ENCODE measurements at places on chromosomes 13 and 19. TPM values are rescaled to one million over a fixed set of nuclear protein-coding genes. Genes with fewer than 3 reads are reported as not detected.
A peak's percentile ranks its signal among the peaks of the same experiment; 100 is the strongest.

Gene PNMA8A
- total RNA-seq: not detected

DNA sequence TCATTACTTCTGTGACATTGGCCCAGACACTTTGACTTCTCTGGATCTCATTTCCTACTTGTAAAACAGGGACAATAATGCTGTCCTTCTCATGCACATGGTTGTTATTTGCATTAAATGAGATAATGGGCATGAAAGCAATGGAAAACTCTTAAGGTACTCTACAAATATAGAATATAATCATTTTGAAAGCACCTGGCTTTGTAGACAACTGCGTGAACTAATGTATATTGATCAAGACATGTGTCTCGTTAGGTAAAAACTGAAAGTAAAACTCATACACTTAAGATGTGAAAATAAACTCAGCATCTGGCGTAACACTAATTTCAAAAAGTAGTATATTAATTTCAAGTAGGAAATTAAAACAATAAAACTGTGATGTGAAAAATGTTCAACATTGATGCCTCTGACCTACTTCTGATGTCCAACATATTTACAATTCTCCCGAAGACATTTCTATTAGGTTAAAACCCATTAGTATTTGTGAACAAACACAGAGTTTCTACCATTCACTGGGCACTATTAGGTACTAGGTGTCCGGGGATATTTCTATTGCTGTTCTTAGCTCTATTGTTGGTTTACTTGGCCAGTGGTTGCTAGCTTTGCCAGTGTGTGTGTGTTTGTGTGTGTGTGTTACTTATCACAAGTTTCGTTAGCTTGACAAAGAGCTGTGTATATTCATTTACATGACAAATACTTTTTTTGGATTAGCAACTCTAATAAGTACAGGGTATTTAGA lies 220.5 kb downstream of the KCNRG start:
- DNase-seq: no peak

Gene ZSWIM9
- 10.9 TPM for total RNA-seq

DNA sequence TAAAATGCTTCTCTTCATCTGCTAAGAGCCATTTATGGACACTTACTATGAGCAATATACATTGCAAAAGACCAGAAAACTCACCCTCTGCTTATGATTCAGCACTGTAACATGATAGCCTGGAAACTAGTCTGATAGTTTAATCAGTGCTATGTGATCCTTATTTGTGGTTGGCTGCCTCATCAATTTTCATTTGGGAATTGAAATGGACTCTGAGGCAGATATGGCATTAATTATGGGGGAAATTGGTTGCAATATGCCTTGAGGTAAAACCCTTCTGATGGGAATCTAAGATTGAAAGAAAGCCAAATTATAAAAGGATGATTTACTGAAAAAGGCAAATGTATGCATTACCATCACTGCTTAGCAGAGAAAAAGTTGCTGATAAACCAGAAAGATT lies 33.5 kb downstream of the FAM216B start:
- DNase-seq: no peak

GRCh38 chr13:106986687-106987426 lies 418.9 kb upstream of the ARGLU1 start:
- no peak for DNase-seq

Gene NAPSA
- total RNA-seq: 63.4 TPM

Gene GPC6
- total RNA-seq: not detected

DNA sequence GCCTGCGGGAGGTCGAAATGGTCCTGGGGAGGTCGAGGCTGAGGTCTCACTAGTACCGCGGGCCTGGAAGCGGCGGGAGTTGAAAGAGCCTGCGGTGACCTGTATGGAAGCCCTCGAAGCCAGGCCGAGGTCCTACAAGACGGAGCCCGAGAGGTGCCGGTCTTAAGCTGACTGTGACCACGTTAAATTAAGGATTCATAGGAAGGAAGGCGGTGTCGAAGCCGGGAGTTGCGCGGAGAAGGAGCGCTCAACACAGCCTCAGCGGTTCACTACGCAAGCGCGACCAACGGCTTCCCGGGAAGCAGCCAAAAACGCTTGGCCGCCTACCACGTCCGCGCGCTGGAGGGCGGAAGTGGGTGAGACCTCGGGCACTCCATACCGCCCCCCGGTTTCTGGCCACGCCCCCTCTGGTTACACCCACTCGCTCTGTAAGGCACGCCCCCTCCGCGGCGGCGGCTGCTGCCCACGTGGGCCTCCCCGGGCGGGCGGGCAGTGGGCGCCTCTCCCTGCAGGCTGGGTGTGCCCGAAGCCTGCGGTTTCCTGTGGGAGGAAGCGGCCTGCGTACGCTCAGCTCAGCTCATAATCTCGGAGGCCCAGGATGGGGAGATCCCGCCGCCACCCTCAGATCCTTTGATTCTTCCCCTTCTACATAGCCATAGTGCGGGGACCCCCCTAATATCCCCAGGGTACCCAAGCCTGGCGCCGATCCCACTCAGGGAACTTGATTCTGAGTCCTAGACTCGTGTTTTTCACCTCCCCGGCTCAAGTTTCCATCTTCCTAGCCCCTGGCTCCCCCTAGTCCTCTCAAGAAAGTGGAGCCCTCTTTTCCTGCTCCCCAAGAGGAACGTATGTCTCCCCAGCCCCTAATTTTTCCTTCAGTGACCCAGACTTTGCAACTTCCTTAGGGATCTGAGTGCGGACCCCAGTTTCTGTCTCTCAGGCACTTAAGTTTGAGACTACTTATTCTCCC lies 3.4 kb upstream of the EMP3 start:
- peak; percentile 99 for DNase-seq

Gene TMEM38A
- total RNA-seq: 1.2 TPM

DNA sequence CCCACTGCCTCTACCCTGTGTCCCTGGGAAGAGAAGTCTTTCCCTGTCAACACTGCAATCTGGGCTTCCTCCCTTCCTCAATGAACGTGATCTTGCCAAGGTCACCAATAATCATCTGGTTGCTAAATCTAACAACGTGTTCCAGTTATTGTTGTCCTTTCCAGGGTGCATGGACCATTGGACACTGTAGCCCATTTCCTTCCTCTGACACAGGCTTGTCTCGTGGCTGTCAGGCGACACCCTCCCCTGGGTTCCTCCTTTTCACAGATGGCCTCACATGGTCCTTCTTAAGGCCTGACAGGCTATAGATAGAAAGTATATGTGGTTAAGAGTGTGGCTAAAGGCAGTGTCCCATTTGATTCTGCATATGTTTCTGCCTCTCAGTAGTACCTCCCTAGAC lies 67.7 kb upstream of the STARD13 start:
- DNase-seq: no peak

- no peak for DNase-seq
Measured at GRCh38 chr19:41853344-41853743, 6.7 kb upstream of the RPS19 start.

GRCh38 chr19:37932985-37933936 lies 26.3 kb downstream of the SIPA1L3 start:
- no peak for DNase-seq

DNA sequence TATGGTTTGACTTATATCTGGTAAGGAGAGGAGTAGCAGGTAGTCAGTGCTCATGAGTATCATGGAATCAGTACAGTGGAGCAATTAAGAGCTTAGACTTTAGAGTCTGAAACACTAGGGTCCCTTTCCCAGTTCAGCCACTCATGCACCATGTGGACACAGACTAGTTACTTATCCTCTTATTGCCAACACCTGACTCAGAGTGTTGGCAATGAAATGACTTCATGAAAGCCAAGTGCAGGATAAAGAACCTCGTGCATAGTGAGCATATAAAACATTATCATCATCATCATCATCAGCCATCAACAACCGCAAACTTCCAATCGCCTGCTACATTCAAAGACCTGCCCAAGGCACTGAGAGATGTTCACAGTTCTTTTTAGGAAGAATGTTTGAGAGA lies 164.2 kb downstream of the FOXO1 start:
- no peak for DNase-seq

Gene PABPC3
- 0.74 TPM for total RNA-seq

GRCh38 chr19:32316034-32316433 lies 29.4 kb upstream of the ZNF507 start:
- no peak for DNase-seq

Measured in activated CD4-positive, alpha-beta T cell treated with anti-CD3 and anti-CD28 coated beads for 36 hours (primary cell).